ENCODE measurements at places on chromosomes 7 and 10. TPM values are rescaled to one million over a fixed set of nuclear protein-coding genes. Genes with fewer than 3 reads are reported as not detected.

GHRHR gene
- not detected for total RNA-seq

FAM25A gene
- not detected for total RNA-seq

TECTB gene
- not detected for total RNA-seq

HTR5A gene
- total RNA-seq = not detected

ZPBP gene
- not detected for total RNA-seq

MYH16 gene
- 0.32 TPM for total RNA-seq

SAP25 gene
- total RNA-seq = 0.39 TPM

Data from A549 treated with GW870086 at 1 μM for 4 hours (cell line).